ENCODE measurements at places on chromosomes 6 and 20. TPM values are rescaled to one million over a fixed set of nuclear protein-coding genes. Genes with fewer than 3 reads are reported as not detected.

LHFPL5 gene
- not detected for total RNA-seq

STMND1 gene
- total RNA-seq: not detected

ANKRD6 gene
- 2.2 TPM for total RNA-seq

PRL gene
- not detected for total RNA-seq

DNA sequence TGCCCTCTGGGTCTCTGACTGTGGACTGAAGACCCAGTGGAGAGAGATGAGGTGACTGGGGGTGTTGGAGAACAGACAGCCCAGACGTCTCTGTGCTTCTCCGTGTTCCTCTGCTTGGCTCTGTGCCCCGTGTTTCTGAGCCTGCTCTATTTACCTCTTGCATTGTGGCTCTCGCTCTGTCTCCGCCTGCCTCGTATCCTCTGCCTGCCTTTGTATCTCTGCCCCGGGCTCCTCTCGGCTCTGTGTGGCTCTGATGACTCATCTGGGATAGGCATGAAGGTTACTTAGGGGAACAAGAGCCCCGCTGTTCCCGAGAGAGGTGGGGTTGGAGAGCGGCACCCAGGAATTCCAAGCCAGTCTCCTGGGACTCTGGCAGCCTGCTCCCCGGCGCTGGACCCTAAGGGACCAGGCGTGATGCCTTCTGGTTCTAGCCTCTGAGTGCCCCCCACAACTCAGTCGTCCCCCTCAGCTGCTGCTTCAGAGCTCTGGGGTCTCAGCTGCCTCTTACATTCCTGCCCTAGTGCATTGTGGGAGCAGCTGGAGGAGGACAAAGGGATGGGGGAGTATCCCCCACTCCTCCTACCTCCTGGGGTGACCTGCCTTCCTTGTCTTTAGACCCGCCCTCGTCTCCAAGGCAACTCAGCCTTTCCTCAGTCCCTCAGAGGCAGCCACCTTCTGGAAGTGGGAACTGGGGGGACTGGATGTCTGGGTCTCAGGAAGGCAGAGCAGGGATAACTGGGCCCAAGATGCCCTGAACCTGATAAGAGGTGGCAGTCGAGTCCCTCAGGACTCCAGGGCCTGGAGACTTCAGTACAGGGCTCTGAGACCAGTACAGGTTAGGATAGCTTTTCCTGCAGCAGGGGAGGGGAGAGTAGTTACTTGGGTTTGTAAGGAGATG lies 1.9 kb downstream of the DDR1 start:
- no peak for DNase-seq

- no peak for DNase-seq
These were observed 167.6 kb downstream of the TFAP2B start for GRCh38 chr6:50986319-50986718.

DNA sequence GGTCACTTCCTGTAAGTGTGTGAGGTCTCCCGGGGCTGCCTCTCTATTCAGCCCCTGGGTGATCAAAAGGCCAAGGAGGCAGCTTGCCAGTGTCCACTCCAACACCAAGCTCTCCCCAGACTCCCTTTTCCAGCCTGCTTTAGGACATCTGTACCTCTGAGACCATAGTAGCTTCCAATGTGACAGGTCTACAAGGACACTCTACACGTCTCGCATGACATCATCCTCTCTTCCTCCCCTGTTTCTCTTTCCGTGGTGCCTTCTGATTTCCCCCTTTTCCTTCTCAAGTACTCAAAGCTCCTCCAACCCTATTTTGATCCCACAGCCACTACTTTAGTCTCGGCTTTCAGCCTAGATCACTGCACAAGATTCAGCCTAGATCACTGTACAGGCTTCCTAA lies 26.4 kb downstream of the HLA-F start:
- no peak for DNase-seq

GRCh38 chr6:78948785-78949184 lies 81.4 kb downstream of the IRAK1BP1 start:
- no peak for DNase-seq

DNA sequence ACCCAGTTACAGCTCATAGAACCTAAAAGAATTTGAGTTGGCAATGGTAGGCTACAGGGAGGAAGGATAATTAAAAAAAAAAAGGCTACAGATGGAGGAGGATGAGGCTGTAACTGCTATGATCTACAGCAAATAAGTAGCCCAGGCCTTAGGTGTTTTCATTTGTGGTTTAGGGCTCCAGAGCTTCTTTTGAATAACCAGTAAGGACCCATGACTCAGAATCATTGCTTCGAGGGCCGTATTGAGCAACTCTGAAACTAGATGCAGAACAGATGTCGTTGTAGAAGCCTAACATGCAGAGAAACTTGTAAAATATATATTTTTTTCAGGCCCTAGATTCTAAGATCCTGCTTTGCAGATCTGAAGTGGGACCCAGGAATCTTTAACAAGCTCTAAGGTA lies 19.0 kb upstream of the ASIP start:
- DNase-seq: no peak

DNA sequence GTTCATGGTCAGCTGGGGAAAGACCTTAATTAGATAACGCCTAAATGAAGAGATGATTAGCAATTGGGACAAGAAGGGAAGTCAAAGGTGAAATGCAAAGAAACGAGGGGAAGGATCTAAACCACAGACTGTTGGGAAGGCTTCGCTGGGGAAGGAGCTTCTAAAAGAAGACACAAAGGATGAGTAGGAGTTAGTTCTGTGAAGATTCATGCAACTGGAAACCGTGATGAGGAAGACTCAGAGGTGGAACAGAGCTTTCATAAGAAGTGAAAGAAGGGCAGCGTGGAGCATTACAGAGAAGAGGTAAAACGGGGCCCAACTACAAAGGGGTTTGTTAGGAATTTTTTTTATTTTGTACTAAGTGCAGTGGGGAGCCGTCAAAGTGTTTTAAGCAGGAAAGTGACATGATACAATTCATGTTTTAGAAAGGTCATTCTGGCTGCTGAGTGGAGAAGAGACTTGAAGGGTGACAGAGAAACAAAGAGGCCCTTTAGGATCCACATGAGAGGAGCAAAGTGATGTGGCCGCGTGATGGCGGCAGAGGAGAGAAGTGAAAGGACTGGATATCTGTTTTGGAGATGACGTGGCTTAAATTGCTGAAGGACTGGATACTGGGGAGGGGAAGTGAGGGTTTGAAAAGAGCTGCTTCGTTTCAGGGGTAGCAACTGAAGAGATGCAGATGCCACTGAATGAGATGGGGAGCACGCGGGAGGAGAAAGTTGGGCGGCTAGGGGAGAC lies 33.6 kb downstream of the TTI1 start:
- DNase-seq: no peak
